Stimulated activated CD4-positive, alpha-beta T cell treated with anti-CD3 and anti-CD28 coated beads, Interleukin-4, amount 100 ng/mL, for 48 hours (primary cell): ENCODE measurements at places on chromosomes 16 and 17.

GRCh38 chr16:65342231-65342866, 220.5 kb upstream of the CDH11 start:
- no peak for DNase-seq

DNA sequence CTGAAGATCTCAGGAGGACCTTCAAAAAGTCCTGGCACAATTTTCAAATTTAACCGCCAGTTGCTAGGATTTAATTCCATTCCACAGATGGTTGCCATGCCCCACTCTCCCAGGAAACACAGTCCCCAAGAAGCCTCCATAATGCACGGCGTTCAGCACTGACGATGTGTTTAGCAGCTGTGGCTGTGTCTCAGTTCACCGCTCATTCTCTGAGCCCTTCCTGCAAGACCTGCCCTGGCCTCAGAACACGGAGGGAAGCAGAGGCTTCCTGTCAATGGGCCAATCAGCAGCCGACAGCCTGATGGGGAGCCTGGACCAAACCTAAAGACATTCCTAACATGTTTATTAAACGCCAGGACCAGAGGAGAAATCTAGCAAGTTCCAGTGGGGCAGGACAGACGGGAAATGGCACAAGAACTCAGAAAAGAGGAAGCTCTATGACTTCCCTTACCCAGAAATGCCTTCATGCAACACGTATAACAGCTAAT, 4.9 kb downstream of the MYLK3 start:
- DNase-seq = no peak

GRCh38 chr17:65794572-65794971, 233.1 kb upstream of the AXIN2 start:
- DNase-seq = no peak

GRCh38 chr17:40841246-40841645, 18.8 kb upstream of the KRT10 start:
- no peak for DNase-seq

DNA sequence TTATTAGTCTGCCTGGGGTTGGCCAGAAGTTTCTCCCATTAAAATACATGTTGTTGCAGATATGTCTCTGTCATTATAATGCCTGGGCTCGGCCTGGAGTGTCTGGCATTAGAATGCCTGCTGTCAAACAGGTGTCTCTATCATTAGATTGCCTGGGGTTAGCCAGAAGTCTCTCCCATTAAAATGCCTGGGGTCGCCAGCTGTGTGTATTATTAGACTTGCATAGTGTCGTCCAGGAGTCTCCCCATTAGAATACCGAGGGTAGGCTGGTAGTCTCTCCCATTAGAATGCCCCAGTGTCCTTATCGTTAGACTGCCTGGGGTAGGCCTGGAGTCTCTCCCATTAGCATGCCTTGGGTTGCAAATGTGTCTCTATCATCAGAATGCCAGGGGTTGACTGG, 2270.8 kb downstream of the TP53TG3F start:
- DNase-seq = no peak

DNA sequence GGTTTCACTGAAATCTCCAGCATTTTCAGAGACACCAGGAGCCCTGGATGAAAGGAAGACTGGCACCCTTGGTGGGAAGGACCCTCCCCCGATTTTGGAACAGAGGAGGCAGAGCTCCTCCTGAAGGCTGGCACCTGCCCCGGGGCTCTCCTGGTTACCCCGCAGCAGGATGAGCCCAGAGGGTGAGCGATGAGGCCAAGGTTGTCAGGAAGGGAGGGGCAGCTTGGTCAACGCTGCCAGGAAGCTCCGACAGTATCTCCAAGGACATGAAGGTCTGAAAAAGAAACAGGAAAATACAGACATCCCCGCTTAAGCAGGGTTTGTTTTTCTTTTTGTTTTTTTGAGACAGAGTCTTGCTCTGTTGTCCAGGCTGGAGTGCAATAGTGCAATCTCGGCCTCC, 15.5 kb upstream of the ACSF3 start:
- DNase-seq = no peak

DNA sequence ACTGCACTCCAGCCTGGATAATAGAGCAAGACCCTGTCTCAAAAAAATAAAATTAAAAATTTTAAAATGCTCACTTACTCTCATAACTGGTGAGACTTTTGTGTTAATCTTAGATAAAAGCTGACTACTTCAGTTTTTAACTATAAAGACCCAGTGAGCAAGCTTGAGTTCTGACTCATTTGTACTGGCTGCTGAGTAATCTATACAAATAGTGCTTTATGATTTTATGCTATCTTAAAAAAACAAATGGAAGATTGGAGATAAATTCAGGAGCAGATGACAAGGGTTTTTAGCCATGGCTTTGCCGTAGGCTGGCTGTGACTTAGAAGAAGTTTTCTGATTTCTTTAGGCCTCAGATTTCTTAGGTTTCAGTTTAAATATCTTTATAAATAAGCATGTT, 30.5 kb downstream of the SNTB2 start:
- DNase-seq = no peak
